Aorta (tissue), 5 donors: ENCODE measurements at places on chromosomes 6 and 20. TPM values are rescaled to one million over a fixed set of nuclear protein-coding genes. Genes with fewer than 3 reads are reported as not detected.

MYH7B gene
- 0.88 TPM for total RNA-seq

SYCP2L gene
- 2.0 TPM for total RNA-seq

WFDC12 gene
- not detected for total RNA-seq

HSPA1L gene
- 1.9 TPM for total RNA-seq

POLR3F gene
- 7.3 TPM for total RNA-seq

HLA-F gene
- total RNA-seq, result 90.5 TPM
